Glutamatergic neuron (in vitro differentiated cells): ENCODE measurements at places on chromosomes 13 and 19.
A peak's percentile ranks its signal among the peaks of the same experiment; 100 is the strongest.

GRCh38 chr13:42413484-42413815 lies 141.5 kb downstream of the AKAP11 start:
- DNase-seq, result no peak
- H3K4me1 ChIP-seq, result peaks cover 9% of the 10 kb centered on the region
- no peaks in the 10 kb centered on the region for H3K36me3 ChIP-seq
- no peak overlapping the region for H3K27ac ChIP-seq

DNA sequence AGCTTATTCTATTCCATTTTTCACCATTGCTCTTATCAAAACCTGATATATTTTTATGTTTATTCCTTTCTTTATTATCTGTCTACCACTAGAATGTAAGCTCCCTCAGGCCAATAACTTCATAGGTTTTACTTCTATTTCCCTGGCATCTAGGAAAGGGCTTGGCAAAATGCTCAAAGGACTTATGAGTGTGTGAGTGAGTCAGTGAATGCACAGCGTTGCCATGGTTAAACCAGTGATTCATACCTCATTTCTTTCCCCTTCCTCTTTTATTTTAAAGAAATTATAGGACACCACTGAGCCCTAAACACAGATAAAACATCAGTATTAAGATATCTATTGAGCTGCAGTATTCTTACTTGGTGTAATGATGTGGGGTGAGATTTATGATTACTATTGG lies 162.1 kb downstream of the GPC6 start:
- no peak overlapping the region for H3K27ac ChIP-seq
- H3K4me1 ChIP-seq, result peaks cover 18% of the 10 kb centered on the region
- H3K4me3 ChIP-seq, result no peak overlapping the region

- no peaks in the 10 kb centered on the region for H3K36me3 ChIP-seq
- H3K27me3 ChIP-seq, result peaks cover 1% of the 10 kb centered on the region
- H3K4me1 ChIP-seq, result peaks cover 23% of the 10 kb centered on the region
- H3K4me3 ChIP-seq, result no peak overlapping the region
- no peak overlapping the region for H3K27ac ChIP-seq
Measured at GRCh38 chr13:109036078-109036780, 406.8 kb downstream of the MYO16 start.

- peaks cover 9% of the 10 kb centered on the region for H3K27me3 ChIP-seq
- H3K36me3 ChIP-seq, result no peaks in the 10 kb centered on the region
- H3K4me1 ChIP-seq, result no peaks in the 10 kb centered on the region
- peak; percentile 95 for DNase-seq
- peak within 1 kb of the TSS; percentile 99 for H3K4me3 ChIP-seq
Measured at GRCh38 chr19:3761382-3762129, at the start of gene APBA3. Gene APBA3, minus strand, starts transcription at chr19:3761692. Its CDS starts 1,428 bp downstream, at chr19:3760264.

- H3K27ac ChIP-seq, result no peak overlapping the region
- no peak for DNase-seq
- H3K36me3 ChIP-seq, result peaks cover 9% of the 10 kb centered on the region
- H3K4me3 ChIP-seq, result no peak overlapping the region
Measured at GRCh38 chr13:45596800-45597475, 18.6 kb downstream of the ERICH6B start.

DNA sequence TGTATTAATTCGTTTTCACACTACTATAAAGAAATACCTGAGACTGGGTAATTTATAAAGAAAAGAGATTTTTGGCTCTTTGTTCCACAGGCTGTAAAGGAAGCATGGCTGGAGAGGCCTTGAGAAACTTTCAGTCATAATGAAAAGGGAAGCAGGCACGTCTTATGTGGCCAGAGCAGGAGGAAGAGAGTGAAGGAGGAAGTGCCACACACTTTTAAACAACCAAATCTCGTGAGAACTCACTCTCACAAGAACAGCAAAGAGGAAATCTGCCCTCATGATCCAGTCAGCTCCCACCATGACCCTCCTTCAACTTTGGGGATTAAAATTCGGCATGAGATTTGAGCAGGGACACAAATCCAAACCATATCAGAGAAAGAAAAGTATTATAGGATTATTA lies 1255.9 kb upstream of the MIR17HG start:
- no peaks in the 10 kb centered on the region for H3K36me3 ChIP-seq
- no peaks in the 10 kb centered on the region for H3K27me3 ChIP-seq
- no peak for DNase-seq

DNA sequence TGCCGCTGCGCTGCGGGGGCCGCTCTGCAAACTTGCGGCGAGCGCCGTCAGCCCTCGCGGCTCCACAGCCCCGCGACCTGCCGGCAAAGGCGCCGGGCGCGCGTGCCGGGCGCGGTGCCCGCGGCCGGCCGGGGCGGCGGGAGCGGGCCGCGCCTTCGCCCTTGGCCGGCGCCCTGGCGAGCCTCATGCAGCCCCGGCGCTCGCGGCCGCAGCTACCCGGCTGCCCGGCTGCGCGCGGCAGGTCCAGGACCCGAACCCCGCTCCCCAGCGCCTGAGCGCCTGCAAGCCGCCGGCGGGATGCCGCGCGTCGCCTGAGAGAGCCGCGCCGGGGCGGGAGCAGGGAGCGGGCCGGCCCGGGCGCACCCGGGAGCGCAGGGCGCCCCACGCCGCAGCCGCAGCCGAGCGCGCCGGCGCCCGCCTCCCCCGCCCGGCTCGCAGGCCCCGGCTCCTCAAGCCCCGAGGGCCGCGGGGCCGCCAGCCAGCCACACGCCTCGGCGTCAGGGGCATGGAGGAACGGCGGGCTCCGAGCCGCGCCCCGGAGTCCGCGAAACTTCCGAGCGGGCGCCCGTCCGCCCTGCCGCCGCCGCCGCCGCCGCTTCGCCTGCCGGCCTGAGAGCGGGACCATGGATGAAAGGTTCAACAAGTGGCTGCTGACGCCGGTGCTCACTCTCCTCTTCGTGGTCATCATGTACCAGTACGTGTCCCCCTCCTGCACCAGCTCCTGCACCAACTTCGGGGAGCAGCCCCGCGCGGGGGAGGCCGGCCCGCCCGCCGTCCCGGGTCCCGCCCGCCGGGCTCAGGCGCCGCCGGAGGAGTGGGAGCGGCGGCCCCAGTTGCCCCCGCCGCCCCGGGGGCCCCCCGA lies 564 bp downstream of the HS6ST3 start:
- peak; percentile 57 for DNase-seq
- H3K4me3 ChIP-seq, result no peak overlapping the region
- no peaks in the 10 kb centered on the region for H3K4me1 ChIP-seq
- H3K36me3 ChIP-seq, result no peaks in the 10 kb centered on the region

- H3K4me1 ChIP-seq, result peaks cover 4% of the 10 kb centered on the region
- no peak for DNase-seq
- H3K27ac ChIP-seq, result no peak overlapping the region
- no peak overlapping the region for H3K4me3 ChIP-seq
Measured at GRCh38 chr13:107202371-107203023, 634.6 kb upstream of the ARGLU1 start.

DNA sequence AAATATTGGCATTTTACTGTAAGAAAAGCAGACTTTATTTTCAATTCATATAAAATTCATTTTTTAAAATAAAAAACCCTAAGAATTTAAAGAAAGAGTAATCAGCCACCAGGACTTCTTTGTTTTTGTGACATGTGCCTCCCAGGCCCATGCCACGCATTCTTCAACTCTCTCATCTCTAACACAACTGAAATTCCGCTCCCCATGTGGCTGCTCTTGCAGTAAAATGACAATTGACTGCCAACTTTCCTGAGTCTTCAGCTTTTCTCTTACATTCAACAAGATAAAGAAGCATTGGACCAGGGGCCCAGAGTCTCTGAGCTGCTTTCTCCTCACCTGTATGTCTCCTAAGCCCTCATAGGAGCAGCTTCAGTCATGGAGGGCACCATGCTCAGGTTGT lies 372.1 kb downstream of the UQCRFS1 start:
- DNase-seq, result no peak
- H3K27me3 ChIP-seq, result no peaks in the 10 kb centered on the region
- no peak overlapping the region for H3K27ac ChIP-seq
- no peak overlapping the region for H3K4me3 ChIP-seq

GRCh38 chr19:20167651-20168122 lies 673 bp downstream of the ZNF486 start:
- H3K4me3 ChIP-seq, result peak overlapping the region; percentile 98
- peak overlapping the region; percentile 100 for H3K27ac ChIP-seq
- peaks cover 23% of the 10 kb centered on the region for H3K36me3 ChIP-seq
- H3K4me1 ChIP-seq, result peaks cover 9% of the 10 kb centered on the region
- H3K27me3 ChIP-seq, result peaks cover 14% of the 10 kb centered on the region

DNA sequence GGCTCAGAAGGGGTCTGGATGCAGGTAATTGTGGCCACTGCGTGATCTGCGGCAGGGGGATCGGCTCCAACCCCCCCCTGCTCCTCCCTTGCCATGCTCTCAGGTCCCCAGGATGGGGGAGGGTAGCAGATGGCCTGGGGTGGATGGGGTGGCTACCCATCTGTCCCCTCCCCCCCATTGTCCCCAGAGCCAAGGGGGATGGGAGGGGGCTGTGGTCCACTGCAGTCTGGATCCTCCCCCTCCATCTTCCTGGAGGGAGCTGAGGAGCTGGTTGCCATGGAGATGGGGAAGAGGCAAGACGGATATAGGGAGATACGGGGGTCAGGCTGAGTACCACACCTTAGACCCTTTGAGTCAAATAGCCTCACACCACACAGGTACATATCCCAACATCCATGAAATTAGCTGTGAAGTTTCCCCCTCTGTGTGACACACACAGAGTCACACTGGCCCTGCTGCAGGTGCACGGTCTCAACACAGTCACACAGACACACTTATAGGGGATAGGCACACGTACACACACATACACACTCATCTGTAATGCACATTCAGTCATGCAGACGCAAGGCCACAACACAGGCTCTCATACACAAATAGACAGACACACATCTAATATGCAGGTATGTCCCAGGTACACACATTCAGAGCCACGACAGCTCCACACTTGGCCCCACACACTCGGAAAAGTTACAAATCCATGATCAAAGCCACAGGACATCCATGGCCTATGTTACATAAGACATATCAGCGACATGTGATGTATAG lies 1.8 kb upstream of the NOVA2 start:
- peaks cover 25% of the 10 kb centered on the region for H3K4me1 ChIP-seq
- peaks cover 25% of the 10 kb centered on the region for H3K27me3 ChIP-seq
- peak; percentile 79 for DNase-seq
- H3K36me3 ChIP-seq, result peaks cover 5% of the 10 kb centered on the region
- H3K4me3 ChIP-seq, result peak overlapping the region; percentile 85

GRCh38 chr13:111370147-111370546 lies 49.7 kb downstream of the TEX29 start:
- H3K36me3 ChIP-seq, result peaks cover 6% of the 10 kb centered on the region
- no peak for DNase-seq
- no peak overlapping the region for H3K27ac ChIP-seq
- peaks cover 4% of the 10 kb centered on the region for H3K4me1 ChIP-seq

- H3K27me3 ChIP-seq, result peaks cover 5% of the 10 kb centered on the region
- H3K27ac ChIP-seq, result no peak overlapping the region
- H3K4me3 ChIP-seq, result no peak overlapping the region
- no peak for DNase-seq
Measured at GRCh38 chr19:3637621-3638020, 11.0 kb upstream of the CACTIN start.

DNA sequence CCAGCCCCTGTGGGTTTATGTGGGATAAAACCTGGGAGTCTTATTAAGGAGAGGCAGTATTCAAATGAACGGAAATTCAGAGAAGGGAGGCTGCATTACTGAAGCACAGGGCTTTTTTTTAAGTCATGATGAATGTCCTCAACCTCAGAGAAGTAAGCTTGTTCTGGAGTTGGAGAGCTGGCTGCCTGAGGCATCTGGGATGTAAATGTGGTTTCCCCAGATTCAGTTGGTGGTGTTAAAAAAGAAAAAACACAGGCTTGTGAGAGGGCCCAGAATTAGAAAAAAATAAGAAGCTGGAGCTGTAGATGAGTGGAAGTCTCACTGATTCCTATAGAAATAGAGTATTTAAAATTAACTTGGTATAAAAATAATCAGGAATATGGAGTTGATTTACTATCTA lies 64.0 kb upstream of the GPR12 start:
- no peak overlapping the region for H3K27ac ChIP-seq
- peaks cover 7% of the 10 kb centered on the region for H3K4me1 ChIP-seq
- no peaks in the 10 kb centered on the region for H3K36me3 ChIP-seq
- no peak overlapping the region for H3K4me3 ChIP-seq
- DNase-seq, result no peak
- peaks cover 7% of the 10 kb centered on the region for H3K27me3 ChIP-seq

DNA sequence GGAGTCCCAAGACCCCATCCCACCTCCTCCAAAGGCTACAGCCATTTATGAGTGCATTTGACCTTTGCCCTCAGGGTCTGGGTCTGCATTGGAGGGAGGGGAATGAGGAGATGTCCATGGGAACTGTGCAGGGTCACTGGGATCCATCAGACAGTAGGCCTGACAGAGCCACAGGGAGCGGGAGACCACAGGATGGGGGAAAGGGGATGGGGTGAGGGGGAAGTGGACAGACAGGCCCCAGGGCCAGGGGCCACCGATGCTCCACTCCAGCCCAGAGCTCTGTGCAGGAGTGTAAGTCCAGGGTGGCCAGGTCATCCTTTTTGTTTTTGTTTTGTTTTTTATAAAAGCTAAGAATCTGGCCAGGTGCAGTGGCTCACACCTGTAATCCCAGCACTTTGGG lies 82.5 kb downstream of the CHST8 start:
- DNase-seq, result no peak
- no peak overlapping the region for H3K4me3 ChIP-seq
- peaks cover 5% of the 10 kb centered on the region for H3K36me3 ChIP-seq
- no peak overlapping the region for H3K27ac ChIP-seq
- peaks cover 43% of the 10 kb centered on the region for H3K4me1 ChIP-seq

DNA sequence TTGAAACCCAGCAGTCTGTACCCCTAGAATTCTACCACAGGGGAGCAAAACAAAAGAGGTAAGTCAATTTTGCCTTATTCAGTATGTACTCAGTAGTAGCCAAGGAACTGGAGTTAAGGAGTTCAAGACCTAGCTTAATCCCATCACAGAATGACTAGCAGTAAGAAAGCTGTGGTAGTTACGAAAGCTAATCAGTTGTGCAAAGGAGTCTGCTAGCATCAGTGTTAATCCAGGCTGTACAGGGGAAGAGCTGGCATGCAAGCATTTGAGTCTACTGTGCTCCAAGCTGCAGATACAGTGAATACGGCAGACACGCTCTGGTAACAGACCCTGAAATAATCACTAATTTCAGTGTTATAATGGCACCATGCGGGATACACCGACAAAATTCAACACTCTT lies 4.7 kb downstream of the DNMT1 start:
- peaks cover 2% of the 10 kb centered on the region for H3K27me3 ChIP-seq
- peaks cover 3% of the 10 kb centered on the region for H3K4me1 ChIP-seq
- DNase-seq, result no peak
- no peaks in the 10 kb centered on the region for H3K36me3 ChIP-seq
- H3K4me3 ChIP-seq, result no peak overlapping the region

GRCh38 chr13:42745655-42746054 lies 35.7 kb upstream of the FAM216B start:
- H3K4me1 ChIP-seq, result peaks cover 2% of the 10 kb centered on the region
- peaks cover 1% of the 10 kb centered on the region for H3K27me3 ChIP-seq
- H3K36me3 ChIP-seq, result no peaks in the 10 kb centered on the region
- DNase-seq, result no peak
- H3K27ac ChIP-seq, result no peak overlapping the region
